ENCODE measurements at places on chromosomes 11 and 22.

- DNase-seq, result no peak
Observed at GRCh38 chr22:46430961-46431838, 95.7 kb downstream of the TRMU start.

GRCh38 chr11:73350908-73351636 lies 25.1 kb upstream of the RELT start:
- DNase-seq, result peak; percentile 27

DNA sequence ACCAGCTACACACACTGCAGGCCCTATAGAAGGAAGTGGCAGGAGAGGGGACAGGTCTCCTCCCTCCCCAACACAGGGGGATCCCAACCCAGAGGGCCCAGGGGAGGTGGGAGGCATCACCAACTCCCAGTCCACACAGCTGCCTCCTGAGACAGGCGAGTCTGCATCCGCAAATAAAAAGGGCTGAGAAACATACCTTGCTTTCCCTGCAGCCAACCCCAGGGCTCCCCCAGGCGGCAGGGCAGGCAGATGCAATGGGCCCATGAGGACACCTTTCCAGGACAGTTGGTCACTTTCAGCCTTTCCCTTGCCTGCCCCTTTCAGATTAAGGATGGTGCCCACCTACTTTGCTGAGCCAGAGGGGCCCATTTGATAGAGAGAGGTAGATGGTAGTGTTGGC lies 180.0 kb downstream of the BRD1 start:
- no peak for DNase-seq

DNA sequence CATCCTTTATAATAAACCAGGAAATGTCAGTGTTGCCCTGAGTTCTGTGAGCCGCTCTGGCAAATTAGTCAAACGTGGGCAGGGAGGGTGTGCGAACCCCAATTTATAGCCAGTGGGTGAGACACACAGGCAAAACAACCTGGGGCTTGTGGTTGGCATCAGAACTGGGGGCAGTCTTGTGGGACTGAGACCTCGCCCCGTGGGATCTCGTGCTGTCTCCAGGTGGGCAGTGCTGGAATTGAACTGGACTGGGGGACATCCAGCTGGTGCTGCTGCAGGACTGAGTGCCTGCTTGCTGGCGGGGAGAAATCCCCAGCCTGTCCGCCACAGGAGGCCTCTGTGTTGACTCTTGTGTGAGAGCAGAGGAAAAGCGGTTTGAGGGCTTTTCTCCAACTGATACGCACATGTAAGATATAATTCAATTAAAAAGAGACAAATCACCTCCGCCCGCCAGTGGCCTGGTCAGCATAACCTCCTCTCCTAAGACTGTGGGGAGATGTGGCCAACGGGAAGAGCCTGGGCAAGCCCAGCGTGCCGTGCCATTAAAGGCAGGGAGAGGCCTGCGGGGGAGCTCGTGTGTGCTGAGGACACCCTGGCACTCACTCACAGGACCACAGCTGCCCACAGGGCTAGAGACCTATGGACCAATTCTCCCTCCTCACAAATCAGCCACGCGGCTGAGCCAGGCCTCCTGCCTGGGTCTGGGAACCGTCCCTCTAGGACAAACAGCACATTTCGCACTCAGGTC lies 18.4 kb downstream of the SULT4A1 start:
- DNase-seq, result no peak

DNA sequence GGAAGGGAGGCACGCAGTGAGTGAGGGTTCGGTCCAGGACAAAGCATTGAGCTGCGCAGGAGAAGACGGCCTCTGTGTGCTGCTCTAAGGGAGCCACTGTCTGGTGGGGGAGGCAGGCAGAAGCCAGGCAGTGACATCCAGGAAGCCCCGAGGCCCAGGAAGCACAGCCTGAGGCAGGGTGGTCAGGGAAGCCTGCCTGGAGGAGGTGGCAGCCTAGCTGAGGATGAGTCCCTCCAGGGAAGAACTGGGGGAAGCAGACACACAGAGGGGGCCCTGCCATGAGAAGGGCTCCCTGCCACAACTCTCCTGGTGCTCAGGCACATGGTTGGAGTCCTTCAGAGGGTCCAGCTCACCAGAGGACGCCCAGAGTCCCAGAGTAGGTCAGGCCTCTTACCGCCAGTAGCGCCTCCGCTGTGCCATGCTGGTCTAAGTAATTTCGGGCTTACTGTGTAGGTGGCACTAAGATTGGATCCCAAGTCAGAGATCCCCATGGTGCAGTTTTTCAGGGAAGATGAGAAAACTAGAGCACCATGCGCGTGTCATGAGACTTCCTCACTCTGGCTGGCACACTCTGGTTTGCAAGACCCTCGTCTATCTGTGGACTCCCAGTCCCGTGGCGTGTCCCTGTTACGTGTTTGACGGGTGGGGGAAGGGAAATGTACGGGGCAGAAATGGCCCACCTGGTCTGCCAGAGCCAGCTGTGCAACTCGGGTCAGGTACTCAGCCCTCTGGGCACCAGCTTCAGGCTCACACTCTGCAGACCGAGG lies 887.2 kb downstream of the BRD1 start:
- no peak for DNase-seq

DNA sequence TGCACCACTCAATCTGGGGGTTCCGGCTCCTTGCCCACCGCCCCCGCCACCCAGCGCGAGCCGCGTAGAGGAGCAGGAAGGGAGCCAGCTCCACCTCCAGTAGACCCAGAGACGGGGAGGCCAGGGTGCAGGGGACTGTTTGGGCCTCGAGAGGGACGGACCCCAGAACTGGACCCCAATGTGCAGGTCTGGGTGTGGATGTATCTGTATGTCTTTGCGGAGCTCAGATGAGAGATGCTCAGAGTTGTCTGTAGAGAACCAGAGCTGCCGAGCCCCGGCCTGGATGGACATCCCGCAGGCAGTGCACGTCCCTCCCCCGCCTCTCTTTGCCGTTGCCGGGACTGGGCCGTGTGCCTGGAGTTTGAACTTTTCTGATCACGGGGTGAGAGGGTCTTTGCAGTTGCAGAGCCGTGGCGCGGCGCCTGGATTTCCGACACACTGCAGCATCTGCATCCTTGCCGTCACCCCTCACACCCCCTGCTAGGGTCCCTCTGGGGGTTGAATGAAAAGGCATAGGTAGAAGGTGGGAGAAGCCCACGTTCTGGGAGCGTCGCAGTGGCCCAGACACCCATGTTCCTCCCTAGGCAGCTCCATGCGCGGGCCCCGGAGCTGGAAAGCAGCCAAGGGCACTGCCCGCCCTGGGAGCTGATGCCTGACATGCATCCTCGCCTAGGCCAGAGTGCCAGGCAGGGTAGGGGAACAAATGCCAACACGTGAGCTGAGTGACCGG lies 105.2 kb downstream of the KCNQ1 start:
- no peak for DNase-seq

GRCh38 chr11:14218728-14219127 lies 140.3 kb downstream of the RRAS2 start:
- no peak for DNase-seq

- no peak for DNase-seq
Observed at GRCh38 chr11:64484191-64485022, 106.6 kb upstream of the SLC22A12 start.

DNA sequence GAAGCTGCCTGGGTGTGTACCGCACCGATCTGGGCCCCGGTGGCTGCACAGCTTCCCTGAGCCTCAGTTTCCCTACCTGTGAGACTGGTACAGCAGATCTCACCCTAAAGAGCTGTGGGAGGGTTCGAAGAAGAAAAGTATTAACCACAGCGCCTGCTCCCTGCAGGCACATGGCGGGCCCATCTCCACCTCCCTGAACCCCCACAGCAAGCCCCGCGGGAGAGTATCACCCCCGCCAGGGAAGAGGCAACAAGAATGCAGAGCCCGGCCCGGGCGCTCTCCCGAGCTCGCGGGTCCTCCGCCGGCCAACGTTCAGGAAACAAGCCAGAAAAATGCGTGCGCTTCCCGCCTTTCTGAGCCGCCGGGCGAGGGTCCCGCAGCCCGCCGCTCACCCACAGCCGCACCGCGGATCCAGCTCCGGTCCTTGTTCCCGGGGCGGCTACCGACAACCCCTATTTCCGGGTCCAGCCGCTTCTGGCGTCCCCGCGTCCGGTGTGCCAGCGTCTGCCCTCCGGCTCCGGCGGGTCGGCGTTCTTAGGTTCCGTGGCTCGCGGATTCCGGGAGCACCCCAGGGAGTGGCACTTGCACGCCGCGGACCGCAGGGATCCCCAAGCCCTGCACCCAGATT lies at the start of gene TOP3B:
TOP3B (minus strand) TSS at position 450 of the 628 bp plus-strand sequence. CDS start 7,078 bp downstream, outside the sequence.
- DNase-seq, result peak; percentile 61

DNA sequence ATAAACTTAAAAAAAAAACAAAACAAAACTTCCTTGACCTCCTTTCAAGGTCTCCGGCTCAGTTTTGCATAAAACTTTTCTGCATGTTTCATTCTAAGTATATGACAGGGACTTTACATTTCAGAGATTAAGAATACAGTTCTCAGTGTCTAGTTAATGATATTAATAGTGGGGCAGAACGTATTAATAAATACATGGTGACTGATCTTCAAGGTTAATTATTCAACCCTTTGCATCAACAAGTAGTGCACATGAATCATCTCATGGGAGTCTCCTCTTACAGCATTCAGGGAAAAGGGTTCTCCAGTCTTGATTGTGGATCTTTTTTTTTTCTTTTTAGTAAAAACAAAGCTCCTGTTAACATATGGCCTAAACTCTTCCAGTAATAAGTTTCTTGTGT lies 146.8 kb downstream of the KIRREL3 start:
- no peak for DNase-seq

- DNase-seq, result no peak
Observed at GRCh38 chr11:22407921-22408320, 69.7 kb downstream of the SLC17A6 start.

- no peak for DNase-seq
Observed at GRCh38 chr11:32071811-32072210, 19.1 kb upstream of the RCN1 start.

- no peak for DNase-seq
Observed at GRCh38 chr11:22194907-22195306, 2.0 kb downstream of the ANO5 start.

DNA sequence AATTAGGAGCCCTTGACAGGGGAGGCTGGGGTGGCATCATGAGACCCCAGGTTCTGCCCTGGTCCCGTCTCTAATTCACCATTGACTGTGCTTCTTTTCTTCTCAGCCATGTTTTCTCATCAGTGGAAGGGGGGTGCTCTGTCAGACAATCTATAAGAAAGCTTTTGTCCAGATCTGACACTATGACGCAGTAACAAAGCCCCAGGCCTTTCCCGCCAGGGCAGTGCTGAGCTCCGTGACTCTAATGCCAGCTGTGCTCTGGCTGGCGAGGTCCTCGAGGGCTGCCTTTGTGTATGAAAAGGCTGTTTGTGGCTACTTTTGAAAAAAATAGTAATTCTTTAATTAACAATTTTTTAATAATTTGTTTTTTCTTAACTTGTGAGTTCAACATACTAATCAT lies 3.2 kb downstream of the CD6 start:
- DNase-seq, result no peak

DNA sequence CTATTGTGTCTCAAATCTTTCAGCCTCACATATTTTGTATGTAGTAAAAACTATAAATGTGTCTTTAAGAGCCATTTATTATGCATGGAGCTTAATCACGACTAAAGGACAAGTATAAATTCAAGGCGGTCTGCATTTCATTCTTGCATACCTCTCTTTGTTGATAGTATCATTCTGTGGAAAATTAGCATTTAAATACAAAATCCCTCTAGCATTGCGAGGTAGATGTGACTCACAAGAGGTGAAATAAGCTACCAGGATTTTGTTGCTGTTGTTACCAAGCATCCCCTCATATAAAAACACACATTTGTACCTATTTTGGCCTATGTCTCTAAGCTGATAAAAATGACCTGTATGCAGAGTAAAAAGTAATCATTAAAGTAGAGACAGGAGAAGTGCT lies 537.4 kb upstream of the LUZP2 start:
- DNase-seq, result no peak

DNA sequence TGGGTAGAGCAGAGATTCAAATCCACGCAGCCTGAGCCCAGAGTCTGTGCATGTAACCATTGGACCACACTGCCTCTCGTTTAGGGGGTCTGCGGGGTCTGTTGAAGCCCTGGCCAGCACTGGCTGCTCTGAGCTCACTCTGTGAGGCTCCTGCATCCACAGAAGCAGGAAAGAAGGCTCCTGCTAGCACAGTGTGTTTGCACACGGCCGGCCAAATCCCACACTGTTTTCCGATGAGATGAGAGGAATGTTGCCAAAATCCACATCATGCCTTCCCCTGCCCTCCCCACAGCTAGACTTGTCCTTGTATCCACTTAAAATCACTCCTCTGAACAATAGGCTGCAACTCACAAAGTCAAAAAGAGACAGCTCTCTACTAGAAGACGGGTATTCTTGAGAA lies 10.6 kb upstream of the SLC22A12 start:
- DNase-seq, result no peak

- DNase-seq, result no peak
Observed at GRCh38 chr11:76837696-76838677, 22.7 kb upstream of the ACER3 start.

- peak; percentile 33 for DNase-seq
Observed at GRCh38 chr11:73980001-73980961, 2.4 kb downstream of the UCP2 start.

DNA sequence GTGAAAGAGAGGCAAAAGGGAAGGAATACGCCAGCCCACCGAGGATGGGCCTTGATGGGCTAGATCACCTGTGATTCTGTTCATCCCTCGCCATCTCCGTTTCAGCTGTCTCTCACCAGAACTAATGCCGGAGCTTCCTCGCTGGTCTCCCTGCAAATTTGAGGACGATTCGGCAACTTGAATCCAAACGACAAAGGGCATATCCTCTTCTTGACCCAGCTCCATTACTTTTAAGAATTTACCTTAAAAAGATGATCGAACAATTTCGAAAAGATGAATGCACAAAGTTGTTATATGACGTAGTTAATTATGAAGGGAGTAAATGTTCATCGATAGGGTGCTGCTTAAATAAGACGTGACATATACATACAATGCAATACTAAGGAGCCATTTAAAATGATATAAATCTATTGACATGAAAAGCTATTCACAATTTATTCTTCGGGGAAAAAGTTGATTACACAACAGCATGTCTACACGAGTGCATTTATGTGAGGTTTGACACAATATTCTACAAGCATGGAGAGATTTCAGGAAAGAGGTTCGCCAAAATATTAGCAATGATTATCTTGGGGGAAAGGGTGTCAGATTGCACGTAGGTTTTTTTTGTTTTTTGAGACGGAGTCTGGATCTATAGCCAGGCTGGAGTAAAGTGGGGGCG lies 937 bp upstream of the FAM168A start:
- DNase-seq, result no peak

GRCh38 chr11:64522843-64523380 lies 68.1 kb upstream of the SLC22A12 start:
- no peak for DNase-seq

DNA sequence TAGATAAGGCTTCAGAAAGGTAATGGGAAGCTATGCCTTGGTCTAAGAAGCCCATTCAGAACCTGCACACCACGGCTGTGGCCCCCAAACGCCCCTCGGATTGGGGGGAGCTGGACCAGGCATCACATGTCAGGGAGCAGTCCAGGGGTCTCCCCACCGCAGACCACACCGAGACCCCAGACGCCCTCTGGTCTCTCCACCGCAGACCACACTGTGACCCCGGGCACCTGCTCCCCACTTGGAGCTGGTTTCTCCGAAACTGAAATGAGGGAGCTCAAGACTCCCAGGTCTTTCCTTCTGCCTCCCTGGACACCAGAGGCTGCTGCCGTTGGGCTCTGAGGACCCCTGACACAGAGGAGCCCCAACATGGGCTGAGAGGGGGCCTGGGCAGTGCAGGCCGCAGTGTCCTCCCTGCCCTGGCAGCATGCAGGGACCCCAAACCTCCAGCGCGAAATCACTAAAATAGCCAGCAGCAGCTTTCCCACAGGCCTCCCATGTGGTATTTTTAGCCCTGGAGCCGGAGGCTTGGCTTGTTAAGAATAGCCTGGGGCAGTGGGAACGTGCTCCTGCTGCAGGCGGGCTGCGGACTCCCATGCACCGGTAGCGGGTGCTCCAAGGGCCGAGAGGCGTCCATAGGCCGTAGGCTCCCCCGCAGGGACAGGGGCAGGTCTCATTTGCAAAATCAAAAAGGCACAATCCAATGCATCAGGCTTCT lies 7.7 kb downstream of the LINC01488 start:
- no peak for DNase-seq

Data from stimulated activated CD4-positive, alpha-beta T cell treated with anti-CD3 and anti-CD28 coated beads, Interleukin-15, amount 100 ng/mL, for 1 hour (primary cell).